Sigmoid colon (tissue), 7 donors: ENCODE measurements at places on chromosomes 3 and 15.
A peak's percentile ranks its signal among the peaks of the same experiment; 100 is the strongest.

GRCh38 chr15:45589256-45589655 lies 2.1 kb downstream of the BLOC1S6 start:
- DNase-seq = no peak

DNA sequence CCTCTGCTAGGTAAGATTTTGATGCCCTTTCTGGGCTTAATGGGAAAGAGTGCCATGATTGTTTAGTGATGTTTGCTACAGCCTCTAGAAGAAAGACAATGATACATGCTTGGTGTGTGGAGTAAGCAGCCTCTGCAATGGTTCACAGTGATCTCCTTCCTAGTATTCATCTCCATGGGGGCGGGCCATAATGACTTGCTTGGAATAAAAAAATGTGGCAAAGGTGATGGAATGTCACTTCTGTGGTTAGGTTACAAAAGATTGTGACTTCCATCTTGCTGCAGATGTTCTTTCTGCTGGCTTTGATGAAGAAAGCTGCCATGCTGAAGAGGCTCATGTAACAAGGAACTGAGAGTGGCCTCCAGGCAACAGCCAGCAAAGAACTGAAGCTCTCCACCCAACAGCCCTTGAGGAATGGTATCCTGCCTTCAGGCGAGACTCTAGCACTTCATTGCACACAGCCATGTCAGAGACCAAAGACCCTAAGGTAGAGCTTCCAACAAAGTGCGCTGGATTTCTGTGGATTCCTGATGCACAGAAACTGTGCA lies 139.1 kb upstream of the LRIG1 start:
- DNase-seq = no peak

DNA sequence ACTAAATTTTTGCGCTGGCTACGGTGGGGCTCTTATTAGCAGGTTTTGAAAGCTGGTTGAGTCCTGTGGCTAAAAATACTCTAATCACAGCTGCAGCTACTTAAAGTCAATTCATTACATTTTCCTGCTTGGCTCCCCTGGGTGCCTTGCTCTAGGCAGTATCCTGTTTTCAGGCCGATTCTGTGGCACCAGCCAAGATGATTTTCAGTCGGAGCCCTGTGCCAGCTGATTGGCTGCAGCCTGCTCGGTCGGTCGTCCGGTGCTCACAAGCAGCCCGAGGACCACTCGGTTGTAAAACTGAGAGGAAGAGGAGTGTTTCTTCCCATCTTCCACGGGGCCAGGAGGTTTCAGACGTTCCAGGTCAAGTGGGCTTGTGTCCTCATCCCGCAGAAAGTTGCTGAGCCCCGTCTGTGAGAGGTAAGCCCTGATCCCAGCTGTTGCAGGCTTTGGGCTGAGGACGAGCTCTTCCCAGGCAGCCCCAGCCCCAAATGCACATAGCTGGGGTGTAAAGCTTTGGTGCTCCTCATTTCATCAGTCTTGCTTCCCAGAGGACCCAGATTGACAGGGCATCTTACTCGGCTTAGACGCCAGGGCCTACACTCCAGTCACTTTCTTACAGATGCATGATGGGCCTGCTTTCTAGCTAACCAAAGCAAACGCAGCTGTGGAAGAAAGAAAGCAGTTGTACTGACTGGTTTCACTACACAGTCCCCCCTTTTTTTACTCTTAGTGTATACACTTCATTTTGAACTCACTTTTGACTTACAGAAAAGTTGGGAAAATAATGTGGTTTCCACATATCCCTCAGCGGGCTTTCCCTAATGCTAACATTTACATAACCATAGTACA lies 15.9 kb downstream of the LYSMD4 start:
- no peak for DNase-seq

DNA sequence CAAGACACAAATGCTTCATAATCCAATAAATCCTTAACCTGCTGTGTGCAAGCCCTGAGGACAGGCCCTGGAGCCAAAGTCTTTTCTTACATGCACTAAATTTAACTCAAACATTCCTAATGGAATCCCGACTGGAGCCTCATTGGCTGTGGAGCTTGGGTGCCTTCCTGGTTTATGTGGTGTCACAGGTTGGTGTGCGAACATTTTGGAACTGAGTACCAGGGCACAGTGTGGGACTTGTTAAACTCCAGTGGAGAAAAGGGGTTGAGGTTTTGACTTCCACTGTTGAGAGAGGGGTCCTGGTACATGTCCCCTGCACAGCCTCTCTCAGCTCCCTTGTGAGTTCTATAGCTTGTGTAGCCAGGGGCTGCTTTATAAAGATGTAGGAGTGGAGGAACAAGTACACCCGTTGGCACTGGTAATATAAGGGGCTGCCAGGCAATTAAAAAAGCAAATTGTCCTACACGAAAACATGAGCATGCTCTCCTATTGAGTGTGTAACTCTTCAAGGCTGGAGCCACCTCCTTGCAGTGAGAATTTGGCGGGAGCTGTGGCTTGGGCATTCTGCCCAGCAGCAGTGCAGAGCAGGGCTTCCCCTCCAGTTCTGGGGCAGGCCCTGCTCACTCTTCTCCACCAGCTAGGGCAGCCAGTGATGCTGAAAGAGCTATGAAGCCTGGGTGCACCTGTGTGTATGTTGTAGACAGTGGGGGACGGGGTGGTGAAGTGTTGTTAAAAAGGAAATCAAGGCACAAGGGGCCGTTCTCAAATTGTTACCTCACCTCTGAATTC lies 218.1 kb downstream of the CLSTN2 start:
- no peak for DNase-seq

- no peak for DNase-seq
Observed at GRCh38 chr3:69926385-69926784, 73.1 kb upstream of the SAMMSON start.

GRCh38 chr15:58069008-58069407 lies 3.5 kb upstream of the ALDH1A2 start:
- DNase-seq = no peak

DNA sequence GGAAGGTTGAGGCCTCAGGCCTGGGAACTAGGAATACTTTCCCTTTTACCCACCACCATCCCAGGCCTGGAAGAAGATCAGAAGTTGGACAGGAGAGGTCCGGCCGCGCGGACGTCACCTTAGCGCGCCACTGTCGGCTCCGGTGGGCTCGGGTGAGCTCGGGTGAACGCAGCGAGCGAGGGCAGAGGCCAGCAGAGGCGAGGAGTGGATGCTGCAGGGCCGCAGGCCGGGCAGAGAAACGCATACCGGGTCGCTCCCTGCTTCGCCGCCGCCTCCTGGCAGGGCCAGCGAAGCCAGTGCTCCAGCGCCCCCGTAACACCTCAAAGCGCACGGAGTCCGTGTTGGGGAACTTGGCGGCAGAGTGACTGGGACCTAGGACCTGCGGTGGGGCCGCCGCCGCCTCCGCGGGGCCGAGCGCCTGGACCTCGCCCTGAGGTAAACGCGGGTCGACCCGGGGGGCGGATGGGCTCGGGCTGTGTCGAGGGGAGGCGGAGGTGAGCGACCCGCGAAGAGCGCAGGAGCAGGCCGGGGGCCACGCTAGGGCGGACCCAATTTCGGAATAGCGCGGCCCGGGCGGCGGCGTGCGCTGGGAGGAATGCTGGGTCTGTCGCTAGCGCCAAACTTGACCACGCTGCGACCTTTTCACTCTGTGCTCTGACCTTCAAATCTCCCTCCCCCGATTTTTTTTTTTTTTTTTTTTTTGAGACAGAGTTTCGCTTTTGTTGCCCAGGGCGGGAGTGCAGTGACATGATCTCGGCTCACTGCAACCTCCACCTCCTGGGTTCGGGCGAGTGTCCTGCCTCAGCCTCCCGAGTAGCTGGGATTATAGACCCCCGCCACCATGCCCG lies 1.6 kb downstream of the CYP11A1 start:
- peak; percentile 81 for DNase-seq

- DNase-seq = no peak
Observed at GRCh38 chr3:15983693-15984092, 185.9 kb upstream of the ANKRD28 start.

DNA sequence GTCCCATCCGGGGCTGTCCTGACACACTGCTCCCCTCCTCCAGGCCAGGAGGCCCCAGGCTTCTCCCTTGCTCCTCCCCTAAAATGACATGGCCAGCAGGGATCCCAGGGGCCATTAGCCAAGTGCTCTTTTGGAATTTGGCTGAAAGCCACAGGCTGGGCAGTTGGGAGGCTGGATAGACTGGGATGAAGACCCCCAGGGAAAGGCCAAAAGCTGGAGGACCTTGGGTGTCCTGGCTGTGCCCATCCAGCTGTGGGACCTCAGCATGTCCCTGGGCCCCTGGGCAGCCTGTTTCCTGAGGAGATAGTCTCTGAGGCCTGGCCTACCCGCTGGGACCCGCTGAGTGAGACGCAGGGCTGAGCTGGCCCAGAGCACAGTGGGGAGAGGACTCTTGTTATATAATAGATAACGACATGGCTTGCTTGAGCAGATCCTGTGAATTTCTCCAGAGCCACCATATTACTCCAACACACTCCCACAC lies 5.7 kb upstream of the PDE8A start:
- no peak for DNase-seq

GRCh38 chr3:183484431-183485075 lies 56.1 kb upstream of the MCF2L2 start:
- no peak for DNase-seq

DNA sequence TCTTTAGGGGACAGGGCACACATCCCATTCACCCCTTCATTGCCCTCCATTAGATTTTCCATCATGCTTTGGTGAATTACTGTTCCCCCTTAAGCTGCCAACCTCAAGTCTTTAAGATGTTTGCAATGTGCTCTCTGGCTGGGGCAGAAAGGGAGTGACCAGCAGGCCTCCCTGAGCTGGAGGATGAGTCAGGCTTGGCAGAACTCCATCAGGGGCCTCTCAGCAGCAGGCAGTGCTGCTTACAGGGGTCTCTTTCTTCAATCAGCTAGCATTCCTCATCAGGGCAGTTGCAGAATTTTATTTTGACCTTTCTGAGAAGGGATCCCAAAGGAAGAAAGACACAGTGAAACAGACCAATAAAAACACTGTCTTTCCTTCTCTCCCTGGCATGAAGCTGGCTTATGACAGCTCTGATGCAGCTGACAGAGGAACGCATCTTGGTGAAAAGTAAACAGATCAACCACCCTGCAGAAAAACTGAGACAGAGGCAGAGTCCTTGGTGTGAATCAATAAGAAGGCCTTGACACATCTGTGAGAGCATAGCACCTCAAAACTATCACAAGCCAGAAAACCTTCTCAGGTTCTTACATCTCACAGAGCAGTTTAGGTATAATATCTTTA lies 88.7 kb upstream of the MRPL3 start:
- no peak for DNase-seq

- DNase-seq = no peak
Observed at GRCh38 chr3:30711151-30711550, 104.8 kb downstream of the TGFBR2 start.

DNA sequence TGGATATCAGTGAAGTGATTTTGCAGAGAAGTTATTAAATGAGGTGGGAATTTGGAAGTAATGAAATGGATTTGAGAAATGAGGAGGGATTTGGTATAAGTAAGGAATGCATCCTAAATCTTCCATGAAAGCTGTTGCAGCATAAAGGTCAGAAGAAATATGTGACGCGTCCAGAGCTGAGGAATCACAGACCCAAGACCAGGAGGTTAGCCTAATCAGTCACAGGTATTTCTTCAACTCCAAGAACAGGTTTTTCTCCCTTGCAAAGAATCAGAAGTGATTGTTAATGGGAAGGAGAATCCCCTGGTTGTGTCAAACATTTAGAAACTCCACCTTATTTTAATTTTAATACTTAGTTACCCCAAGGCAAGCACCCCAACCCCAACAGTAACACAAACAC lies 253.2 kb downstream of the MEX3B start:
- no peak for DNase-seq

GRCh38 chr3:10743366-10744097 lies 72.5 kb upstream of the SLC6A11 start:
- no peak for DNase-seq

DNA sequence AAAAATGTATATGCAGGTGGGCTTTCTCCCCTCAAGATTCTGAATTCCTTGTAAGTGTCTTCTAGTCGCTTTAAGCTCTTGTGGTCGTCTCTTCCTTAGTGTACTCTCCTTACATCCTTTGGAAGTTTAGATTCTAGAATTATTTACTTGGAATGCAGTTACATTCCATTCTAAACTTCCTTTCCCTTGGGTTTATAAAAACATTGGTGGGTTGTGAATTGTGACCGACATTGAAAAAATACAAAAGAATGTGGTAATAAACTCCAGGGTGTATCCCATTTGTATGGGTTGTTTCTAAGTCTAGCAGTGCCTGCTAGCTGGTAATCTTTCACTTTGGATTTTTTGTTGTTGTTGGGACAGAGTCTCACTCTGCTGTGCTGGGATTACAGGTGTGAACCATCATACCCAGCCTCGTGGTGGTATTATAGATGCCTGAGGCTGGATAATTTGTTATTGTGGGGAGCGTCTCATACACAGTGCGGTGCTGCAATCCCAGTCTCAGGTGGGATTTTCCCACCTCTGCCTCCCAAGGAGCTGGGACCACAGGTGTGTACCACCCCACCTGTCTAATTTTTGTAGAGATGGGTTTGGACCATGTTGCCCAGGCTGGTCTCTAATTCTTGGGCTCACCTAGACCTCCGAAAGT lies 9.1 kb downstream of the CHD2 start:
- DNase-seq = no peak

DNA sequence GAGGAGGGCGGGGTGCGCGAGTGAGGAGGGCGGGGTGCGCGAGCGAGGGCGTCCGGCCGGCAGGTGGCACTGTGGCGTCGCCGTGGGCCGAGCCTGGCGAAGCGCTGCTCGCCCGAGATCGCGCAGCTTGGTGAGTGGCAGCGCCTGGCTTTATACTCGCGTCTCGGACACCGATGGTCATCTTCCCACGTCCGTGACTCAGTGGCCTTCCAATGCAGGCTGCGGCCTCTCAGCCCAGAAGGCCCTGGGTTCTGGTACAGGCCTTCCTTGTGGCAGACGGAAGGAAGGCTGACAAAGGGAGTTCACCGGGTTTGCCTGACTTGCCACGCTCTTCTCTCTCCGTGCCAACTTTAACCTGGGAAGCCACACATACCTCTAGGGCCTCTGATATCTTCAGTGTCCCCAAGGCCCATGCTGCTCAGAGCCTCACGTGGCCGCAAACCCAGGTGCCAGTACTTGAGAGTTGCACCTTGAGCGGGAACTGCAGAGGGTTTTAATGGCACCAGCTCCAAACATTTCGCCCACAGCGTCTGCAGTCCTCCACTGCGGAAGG lies 195.3 kb upstream of the LYSMD4 start:
- peak; percentile 90 for DNase-seq

DNA sequence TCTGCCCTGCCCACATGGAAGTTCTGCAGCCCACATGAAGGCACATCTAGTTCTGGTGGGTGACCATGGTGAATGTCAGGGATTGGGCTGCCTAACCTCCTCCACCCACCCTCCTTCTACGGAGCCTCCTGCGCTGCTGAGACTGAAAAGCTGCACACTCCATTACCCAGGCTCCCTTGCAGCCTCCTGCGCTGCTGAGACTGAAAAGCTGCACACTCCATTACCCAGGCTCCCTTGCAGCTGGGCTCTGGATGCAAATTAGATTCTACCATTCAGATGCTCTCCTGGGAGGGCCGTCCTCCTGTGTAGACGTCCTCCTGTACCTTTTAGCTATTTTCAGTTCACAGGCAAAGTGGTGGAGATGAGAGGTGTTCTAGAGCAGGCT lies 32.1 kb downstream of the POMGNT2 start:
- no peak for DNase-seq

GRCh38 chr3:13044496-13045240 lies 28.6 kb downstream of the IQSEC1 start:
- DNase-seq = no peak
